Uterus (tissue), 4 donors: ENCODE measurements at places on chromosomes 16 and 17. TPM values are rescaled to one million over a fixed set of nuclear protein-coding genes. Genes with fewer than 3 reads are reported as not detected.
A peak's percentile ranks its signal among the peaks of the same experiment; 100 is the strongest.

DNA sequence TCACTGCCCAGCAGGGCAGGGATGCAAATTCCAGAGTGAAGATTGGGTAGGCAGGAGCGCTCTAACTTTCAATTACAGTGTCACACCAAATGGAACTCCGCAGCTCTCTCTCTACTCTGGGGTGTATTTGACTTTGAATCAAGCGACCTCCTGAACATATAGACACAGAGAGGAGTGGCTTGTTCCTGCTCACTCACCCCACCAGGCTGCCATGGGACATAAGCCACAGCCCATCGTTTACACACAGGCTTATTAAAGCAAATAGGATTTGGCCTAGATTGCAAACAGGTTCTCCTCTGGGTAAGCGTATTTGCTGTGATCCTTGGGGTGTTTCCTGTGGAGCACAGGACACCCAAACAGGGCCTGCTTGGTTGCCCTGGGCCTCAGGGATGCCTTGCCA is 281.6 kb upstream of the CCL2 start:
- H3K36me3 ChIP-seq = no peaks in the 10 kb centered on the region
- H3K27me3 ChIP-seq = no peaks in the 10 kb centered on the region
- no peak for DNase-seq
- no peaks in the 10 kb centered on the region for H3K4me1 ChIP-seq
- no peak overlapping the region for H3K27ac ChIP-seq

- H3K36me3 ChIP-seq = no peaks in the 10 kb centered on the region
- H3K27ac ChIP-seq = peak overlapping the region; percentile 85
- no peak for DNase-seq
- peak overlapping the region; percentile 86 for H3K4me3 ChIP-seq
- H3K27me3 ChIP-seq = no peaks in the 10 kb centered on the region
Measured at GRCh38 chr16:67666032-67666551, 458 bp downstream of the ENKD1 start.

The GGNBP2 gene
- 73.4 TPM for total RNA-seq

The FSCN2 gene
- total RNA-seq = 7.4 TPM

The HBA2 gene
- total RNA-seq = 638 TPM

GRCh38 chr17:40371261-40371929 is 6.9 kb upstream of the GJD3 start:
- no peaks in the 10 kb centered on the region for H3K27me3 ChIP-seq
- no peaks in the 10 kb centered on the region for H3K4me1 ChIP-seq
- H3K4me3 ChIP-seq = no peak overlapping the region
- H3K27ac ChIP-seq = no peak overlapping the region
- no peaks in the 10 kb centered on the region for H3K36me3 ChIP-seq

The TPPP3 gene
- total RNA-seq = 16.2 TPM

DNA sequence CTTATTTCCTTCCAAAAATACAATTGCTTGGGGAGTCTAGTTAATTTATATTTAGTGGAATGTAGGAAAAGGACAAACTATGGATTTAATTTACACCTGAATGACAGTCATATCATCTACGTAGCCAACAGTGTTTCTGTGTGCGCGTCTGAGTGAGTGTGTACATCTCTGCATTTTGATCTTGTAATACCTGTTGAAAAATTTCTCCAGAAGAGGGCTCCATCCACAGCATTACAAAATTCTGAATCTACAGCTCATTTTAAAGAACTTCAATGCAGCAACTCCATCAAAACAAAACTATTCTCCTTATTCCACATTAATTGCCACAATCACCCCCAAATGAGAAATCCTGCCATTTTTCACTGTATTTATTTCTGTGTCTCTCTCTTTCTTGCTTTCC is 3.9 kb downstream of the CDH13 start:
- H3K4me1 ChIP-seq = peaks cover 15% of the 10 kb centered on the region
- DNase-seq = no peak
- no peaks in the 10 kb centered on the region for H3K36me3 ChIP-seq
- H3K27me3 ChIP-seq = no peaks in the 10 kb centered on the region

- H3K36me3 ChIP-seq = no peaks in the 10 kb centered on the region
- H3K27ac ChIP-seq = peak overlapping the region; percentile 92
- H3K4me1 ChIP-seq = peaks cover 11% of the 10 kb centered on the region
- no peaks in the 10 kb centered on the region for H3K27me3 ChIP-seq
- no peak for DNase-seq
Measured at GRCh38 chr16:29156511-29156910, 171.7 kb downstream of the LAT start.

The MAP2K3 gene
- 3.3 TPM for total RNA-seq

The ORAI3 gene
- total RNA-seq = 65.0 TPM

The CLEC19A gene
- total RNA-seq = not detected

- no peak overlapping the region for H3K4me3 ChIP-seq
- no peaks in the 10 kb centered on the region for H3K36me3 ChIP-seq
- no peaks in the 10 kb centered on the region for H3K4me1 ChIP-seq
- no peak for DNase-seq
- no peaks in the 10 kb centered on the region for H3K27me3 ChIP-seq
Measured at GRCh38 chr17:78332991-78333390, 26.9 kb downstream of the SOCS3 start.

DNA sequence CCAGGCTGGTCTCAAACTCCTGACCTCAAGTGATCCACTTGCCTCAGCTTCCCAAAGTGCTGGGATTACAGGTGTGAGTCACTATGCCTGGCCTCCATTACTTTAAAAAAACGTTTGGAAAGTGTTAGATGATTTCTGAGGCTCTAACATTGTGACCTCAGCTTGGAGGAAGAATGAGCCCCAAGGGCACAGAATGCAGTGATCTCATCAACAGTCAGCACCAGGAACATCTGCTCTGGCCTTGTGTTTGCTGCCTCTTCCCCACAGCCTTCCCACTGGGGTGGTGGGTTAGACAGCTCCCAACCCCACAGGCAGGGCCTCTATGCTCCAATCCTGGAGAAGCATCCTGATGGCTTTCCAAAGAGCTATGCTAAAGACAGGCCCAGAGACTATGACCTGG is 37.7 kb upstream of the SREBF1 start:
- H3K36me3 ChIP-seq = no peaks in the 10 kb centered on the region
- no peaks in the 10 kb centered on the region for H3K27me3 ChIP-seq
- no peak for DNase-seq
- H3K4me3 ChIP-seq = no peak overlapping the region

The C16orf89 gene
- 1.1 TPM for total RNA-seq

DNA sequence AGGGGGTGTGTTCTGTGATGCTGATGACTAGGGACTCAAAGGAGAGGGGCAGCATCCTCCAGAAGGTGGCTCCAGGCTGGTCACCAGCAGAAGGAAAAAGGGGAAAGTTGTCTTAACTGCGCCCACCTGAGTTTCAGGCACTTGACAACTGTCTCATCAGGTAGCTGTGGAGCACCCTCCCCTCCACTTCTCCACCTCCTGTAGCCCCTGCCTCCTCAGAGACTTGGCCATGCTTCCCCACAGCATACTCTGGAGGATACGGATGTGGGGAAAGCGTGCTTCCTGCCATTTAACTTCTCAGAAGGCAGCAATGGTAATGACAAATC is 17.9 kb downstream of the CFAP20 start:
- H3K4me3 ChIP-seq = no peak overlapping the region
- no peaks in the 10 kb centered on the region for H3K27me3 ChIP-seq
- H3K4me1 ChIP-seq = peaks cover 4% of the 10 kb centered on the region
- DNase-seq = no peak
- H3K36me3 ChIP-seq = no peaks in the 10 kb centered on the region

The TNP2 gene
- not detected for total RNA-seq

The PRSS53 gene
- 5.5 TPM for total RNA-seq

DNA sequence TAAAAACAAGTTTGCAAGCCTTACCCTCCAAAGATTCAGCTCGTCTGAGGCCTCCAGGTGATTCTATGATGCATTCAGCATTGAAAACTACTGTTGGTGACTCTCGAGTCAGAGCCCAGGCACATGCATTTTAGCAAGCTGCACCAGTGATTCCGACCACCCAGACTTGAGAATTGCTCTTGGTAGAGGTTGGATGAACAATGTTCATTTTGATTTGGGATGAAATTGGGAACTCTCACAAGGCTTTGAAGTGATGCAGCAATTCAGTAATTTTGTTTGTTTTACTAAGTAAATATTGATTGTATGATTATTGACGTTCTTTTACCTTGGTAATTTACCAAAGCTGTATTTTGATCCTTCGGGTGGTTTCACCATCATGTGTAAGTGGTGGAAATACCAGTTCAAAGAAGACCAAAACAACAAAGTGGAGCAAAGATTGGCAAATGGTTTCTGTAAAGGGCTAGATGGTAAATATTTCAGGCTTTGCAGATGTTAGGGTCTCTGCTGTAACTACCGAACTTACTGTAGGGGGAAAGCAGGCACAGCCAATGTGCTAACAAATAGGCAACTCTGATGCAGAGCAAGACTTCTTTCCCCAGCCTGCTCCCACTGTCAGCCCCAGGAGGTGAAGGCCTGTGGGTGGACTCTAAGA is 11.8 kb downstream of the ALDH3A2 start:
- no peak overlapping the region for H3K27ac ChIP-seq
- H3K4me1 ChIP-seq = no peaks in the 10 kb centered on the region
- H3K27me3 ChIP-seq = no peaks in the 10 kb centered on the region
- no peak for DNase-seq
- no peaks in the 10 kb centered on the region for H3K36me3 ChIP-seq

DNA sequence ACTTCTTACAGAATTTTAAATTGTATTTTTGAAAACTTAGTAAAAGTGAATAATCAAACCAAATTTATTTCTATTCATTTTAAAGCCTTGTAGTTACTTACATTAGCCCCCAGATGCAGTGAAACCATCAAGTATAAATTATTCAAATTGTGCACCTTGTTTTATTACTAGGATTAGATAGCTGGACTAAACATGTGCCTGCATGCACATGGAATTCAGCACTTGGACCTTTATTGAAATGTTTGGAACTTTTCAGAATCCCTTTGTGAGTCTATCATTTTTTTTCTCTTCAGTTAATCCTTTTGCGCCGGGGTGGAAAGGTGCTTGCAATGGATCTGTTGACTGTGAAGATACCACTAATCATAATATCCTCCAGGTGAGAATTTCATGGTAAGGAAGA is 4.7 kb downstream of the ZPBP2 start:
- DNase-seq = no peak
- no peaks in the 10 kb centered on the region for H3K27me3 ChIP-seq
- no peak overlapping the region for H3K4me3 ChIP-seq

The P2RX1 gene
- total RNA-seq = 2.6 TPM

DNA sequence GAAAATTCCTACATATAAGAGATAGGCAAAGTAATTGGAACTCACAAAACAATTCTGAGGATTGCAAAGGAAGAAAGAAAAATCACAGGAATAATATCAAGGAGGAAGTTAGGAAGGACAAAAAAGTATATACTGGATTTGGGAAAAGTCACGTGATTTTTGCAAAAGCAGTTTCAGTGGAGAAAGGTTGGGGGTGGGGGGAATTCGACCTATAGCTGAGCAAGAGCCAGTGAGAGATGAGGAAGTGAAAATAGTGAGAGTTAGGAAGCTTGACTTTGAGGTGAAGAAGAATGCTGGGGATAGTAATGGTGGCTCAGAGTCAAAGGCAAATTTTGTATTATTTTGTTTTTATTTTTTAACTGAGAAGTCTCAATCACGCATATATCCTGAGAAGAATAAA is 438.0 kb upstream of the PMFBP1 start:
- no peaks in the 10 kb centered on the region for H3K27me3 ChIP-seq
- DNase-seq = no peak
- no peak overlapping the region for H3K4me3 ChIP-seq

GRCh38 chr16:54015147-54015546 is 271.4 kb downstream of the IRX3 start:
- H3K36me3 ChIP-seq = no peaks in the 10 kb centered on the region
- DNase-seq = no peak
- H3K27ac ChIP-seq = no peak overlapping the region
- H3K4me1 ChIP-seq = no peaks in the 10 kb centered on the region
- no peaks in the 10 kb centered on the region for H3K27me3 ChIP-seq
- H3K4me3 ChIP-seq = no peak overlapping the region

The GSPT1 gene
- 73.7 TPM for total RNA-seq

DNA sequence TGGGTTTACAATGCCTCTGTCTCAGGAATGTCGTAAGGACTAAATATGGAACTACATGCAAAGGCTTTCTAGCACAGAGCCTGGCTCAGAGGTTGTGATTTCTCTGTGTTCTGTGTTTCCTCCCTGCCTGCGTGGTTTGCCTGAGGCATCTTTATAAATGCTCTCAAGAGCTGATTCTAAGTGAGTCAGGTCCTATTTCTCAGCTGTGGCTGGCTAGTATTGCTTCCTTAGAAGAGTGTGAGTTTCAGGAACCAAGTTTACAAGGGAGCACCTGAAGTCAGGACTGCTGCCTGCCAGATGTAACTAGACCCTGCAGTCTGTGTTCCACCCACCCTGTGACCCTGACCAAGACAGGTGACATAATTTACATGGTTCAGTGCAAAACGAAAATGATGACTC is 8.0 kb upstream of the CCL1 start:
- no peaks in the 10 kb centered on the region for H3K27me3 ChIP-seq
- no peak overlapping the region for H3K4me3 ChIP-seq

GRCh38 chr16:59192551-59193199 is 458.6 kb upstream of the GOT2 start:
- H3K4me1 ChIP-seq = no peaks in the 10 kb centered on the region
- no peaks in the 10 kb centered on the region for H3K27me3 ChIP-seq
- no peaks in the 10 kb centered on the region for H3K36me3 ChIP-seq
- no peak overlapping the region for H3K4me3 ChIP-seq

The IL21R gene
- total RNA-seq = 0.21 TPM

- DNase-seq = peak; percentile 75
- H3K27ac ChIP-seq = peak overlapping the region; percentile 53
- no peak overlapping the region for H3K4me3 ChIP-seq
Measured at GRCh38 chr16:87407511-87408112, 15.5 kb downstream of the MAP1LC3B start.

GRCh38 chr16:72749091-72749490 is 298.8 kb downstream of the ZFHX3 start:
- H3K4me1 ChIP-seq = no peaks in the 10 kb centered on the region
- H3K36me3 ChIP-seq = no peaks in the 10 kb centered on the region
- DNase-seq = no peak

DNA sequence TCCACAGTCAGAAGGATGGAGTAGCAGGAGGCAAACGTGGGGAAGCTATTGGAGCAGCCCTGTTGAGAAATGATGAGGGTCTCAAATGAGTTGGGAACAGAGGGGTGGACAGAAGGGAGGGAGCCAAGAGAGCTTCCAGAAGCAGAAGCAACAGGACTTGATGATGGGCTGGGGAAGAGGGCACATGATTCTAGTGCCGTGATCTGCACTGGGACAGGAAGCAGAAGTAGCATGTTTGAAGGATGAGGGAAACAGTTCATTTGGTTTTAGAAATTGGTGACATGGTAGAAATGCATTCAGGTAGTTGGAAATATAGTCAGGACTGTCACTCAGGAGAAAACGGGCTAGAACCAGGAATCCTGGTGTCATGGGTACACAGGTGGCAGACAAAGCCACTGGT is 19.4 kb downstream of the EMP2 start:
- H3K4me1 ChIP-seq = no peaks in the 10 kb centered on the region
- no peaks in the 10 kb centered on the region for H3K27me3 ChIP-seq
- no peaks in the 10 kb centered on the region for H3K36me3 ChIP-seq
- DNase-seq = no peak
- H3K27ac ChIP-seq = no peak overlapping the region
- no peak overlapping the region for H3K4me3 ChIP-seq

The P2RX5 gene
- 0.51 TPM for total RNA-seq

The MPP2 gene
- 12.9 TPM for total RNA-seq

The RPH3AL gene
- total RNA-seq = 44.7 TPM
